ENCODE measurements at places on chromosomes 13 and 19.

- DNase-seq = no peak
Observed at GRCh38 chr13:103130681-103131210, 64.5 kb upstream of the SLC10A2 start.

DNA sequence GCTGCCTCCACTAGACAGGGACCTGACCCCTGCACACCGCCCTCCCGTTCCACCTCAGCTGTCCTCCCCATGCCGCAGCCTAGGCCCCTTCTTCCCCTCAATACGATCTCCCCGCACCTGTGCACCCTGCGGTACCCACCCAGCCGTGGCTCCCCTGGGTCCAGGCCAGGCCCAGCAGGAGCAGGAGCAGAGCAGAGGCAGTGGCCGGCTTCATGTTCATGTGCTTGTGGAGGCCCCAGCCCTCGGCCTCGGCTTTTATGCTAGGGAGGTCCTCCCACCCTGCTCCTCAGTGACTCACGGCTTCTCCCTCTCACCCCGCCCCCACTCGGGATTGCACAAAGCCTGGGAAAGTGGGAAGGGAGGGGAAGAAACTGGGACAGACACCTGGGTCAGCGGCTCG lies 11.4 kb upstream of the KRTDAP start:
- no peak for DNase-seq

DNA sequence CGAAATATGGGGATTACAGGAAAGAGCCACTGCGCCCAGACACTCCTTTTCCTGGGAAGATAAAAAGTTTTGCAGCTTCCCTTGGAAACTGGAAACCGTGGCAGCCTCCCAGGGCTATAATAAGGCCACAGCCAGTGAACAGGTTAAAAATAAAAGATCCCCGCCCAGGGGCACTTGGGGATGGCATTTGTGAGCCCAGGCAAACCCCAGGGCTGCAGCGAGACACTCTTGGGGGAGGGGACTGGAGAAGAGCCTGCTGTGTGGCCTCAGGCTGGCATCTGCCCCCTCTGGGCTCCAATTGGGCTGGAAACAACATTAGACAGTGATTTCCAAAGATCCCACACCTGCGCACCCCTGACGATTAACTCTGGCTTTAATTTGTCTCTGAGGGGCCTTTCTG lies 11.2 kb downstream of the FEM1A start:
- DNase-seq = no peak

DNA sequence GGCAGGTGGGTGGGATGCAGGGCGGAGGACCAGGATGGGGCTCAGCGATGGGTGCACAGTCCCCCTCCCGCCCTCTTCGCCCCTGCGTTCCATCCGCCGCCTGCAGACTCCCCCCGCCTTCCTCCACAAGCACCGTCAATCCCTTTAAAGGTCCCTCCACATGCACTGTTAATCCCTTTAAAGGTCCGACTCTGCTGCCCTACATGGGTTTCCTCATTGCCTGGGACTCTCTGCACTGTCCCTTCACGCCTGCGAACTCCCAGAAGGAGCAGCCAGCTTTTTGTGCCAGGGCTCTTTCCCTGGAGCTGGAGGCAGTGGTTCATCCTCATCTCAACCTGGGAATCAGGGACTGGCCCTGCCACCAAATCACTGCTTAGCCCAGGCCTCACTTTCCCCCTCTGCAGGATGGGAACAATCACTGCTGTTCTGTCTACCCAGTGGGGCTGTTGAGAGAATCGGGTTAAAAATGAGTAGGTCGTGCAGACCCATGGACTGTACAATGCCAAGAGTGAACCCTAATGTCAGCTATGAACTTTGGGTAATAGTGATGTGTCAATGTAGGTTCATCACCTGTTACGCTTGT lies 20.4 kb downstream of the ZNF574 start:
- no peak for DNase-seq

GRCh38 chr19:36141039-36141927 lies 1.4 kb downstream of the CAPNS1 start:
- peak; percentile 86 for DNase-seq

DNA sequence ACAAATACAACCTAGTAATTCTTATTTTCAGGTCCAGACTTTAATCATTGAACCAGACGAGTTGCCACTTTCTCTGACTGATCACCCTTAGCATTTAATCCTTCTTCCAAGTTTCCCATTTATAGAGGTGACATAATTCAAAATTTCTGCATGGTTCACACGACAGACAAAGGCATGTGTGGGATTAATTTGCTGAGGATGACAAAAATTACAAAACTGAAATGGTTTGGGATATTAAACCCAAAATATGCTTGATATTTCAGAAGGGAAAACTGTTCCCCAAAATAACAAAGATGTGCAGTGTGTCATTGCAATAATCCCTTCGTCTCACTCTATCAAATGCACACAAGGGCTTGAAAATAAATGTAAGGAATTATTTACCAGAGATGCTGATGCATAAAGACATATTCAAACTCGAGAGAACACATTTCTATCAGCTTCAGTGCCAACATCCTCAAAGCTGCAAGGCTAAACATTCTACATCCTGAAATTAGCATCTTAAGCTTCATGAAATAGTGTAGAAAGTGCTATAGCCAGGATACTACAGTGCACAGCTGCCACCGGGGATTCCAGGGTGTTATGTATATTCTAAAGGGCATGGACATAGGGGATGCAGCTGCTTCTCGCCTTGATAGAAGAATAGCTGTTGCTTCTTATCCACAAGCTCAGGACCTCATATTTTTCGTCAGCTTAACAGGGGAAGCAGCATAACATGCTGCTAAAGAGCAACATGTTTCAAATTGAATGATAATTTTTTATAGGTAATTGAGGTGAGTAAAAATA lies 198.7 kb upstream of the SLITRK1 start:
- no peak for DNase-seq

DNA sequence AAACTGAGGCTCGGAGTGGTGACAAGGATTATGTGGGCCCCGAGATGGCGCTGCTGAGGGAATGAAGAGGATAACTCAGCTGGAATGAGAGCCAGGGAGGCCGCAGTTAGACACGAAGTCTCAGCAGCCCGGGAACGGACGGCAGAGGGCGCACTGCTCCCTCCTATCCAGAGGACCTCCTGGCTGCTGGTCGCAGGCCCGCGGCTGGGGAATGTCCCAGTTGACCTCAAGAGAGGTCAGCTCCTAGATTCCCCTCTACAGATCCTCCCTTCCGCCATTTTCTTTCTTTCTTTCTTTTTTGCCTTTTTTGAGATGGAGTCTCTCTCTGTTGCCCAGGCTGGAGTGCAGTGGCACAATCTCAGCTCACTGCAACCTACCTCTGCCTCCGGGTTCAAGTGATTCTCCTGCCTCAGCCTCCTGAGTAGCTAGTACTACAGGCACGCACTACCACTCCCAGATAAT lies 24.1 kb upstream of the ASPDH start:
- peak; percentile 50 for DNase-seq

DNA sequence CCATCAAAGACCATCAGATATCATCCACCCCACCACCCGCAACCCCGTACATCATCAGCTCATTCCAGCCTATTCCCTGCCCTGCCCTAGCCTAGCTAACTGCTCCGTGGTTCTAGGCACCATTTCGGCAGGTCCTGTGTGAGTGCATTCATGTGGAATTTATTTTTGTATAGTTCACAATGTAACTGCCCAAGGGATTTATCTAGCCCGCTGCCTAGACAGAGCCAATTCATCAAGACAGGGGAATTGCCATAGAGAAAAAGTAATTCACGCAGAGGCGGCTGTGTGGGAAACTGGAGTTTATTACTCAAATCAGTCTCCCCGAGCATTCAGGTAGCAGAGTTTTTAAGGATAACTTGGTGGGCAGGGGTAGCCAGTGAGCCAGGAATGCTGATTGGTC lies 109.2 kb upstream of the UBL3 start:
- DNase-seq = no peak

GRCh38 chr19:30546332-30546731 lies 174.1 kb downstream of the ZNF536 start:
- no peak for DNase-seq

DNA sequence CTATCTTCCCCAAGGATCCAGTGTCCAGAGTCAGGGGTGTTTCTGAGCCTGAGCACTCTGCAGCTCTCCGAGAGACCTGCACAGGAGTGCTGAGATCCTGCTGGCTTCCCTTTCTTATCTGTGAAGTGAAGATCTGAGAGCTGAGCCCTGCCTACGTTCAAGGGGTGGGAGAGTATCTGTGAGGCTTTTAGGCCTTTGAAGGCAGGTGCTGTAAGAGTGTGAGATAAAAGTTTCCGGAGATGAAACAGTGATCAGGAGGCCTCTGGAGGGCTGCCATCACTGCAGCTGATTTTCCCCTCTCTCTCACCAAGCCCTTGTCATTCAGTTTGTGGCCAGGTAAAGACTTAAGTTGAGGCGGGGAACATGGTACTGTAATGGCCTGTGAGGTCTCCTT lies 83.1 kb downstream of the AKAP11 start:
- peak; percentile 60 for DNase-seq

- no peak for DNase-seq
Observed at GRCh38 chr13:30504081-30504480, 38.3 kb upstream of the HMGB1 start.

DNA sequence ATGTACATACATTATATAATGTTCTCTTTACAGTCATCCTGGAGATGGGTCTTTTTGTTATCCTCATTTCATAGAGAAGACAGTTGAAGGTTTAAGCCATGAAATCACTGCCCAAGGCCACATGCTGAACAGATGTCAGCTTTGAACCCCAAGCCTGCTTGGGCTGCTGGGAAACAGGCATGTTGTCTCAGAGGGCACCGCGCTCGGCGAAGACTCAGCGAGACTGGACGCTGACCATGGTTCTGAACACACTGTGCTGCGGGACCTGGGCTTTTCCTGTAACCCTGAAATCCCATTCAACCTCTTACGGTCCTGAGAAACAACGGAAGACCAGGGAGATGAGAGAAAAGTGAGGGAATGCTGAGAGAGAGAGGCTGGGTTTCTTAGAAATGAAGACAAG lies 27.3 kb downstream of the LRFN3 start:
- no peak for DNase-seq

GRCh38 chr13:111906816-111907215 lies 160.1 kb upstream of the SOX1 start:
- no peak for DNase-seq

GRCh38 chr13:42075517-42075916 lies 27.1 kb downstream of the DGKH start:
- DNase-seq = no peak

DNA sequence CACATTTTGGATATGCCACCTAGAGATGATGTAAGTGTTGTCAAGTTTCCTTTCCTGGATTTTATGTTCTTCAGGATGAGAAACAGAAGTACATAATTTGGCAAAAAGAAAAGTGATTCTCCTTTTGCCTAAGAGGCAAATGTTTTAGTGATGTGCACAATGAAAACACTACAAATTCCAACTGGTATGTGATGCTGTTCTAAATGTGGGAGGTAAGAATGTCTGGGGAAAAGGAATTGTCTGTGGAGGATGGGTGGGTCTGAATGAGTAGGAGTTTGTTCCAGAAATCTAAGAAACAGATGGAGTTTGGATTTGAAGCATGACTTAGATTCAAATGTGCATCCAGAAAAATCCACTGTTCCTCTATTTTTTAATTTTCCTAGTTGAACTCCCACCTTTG lies 473.6 kb upstream of the SPRY2 start:
- DNase-seq = no peak

- no peak for DNase-seq
Observed at GRCh38 chr13:60887711-60888110, 490.7 kb downstream of the TDRD3 start.

DNA sequence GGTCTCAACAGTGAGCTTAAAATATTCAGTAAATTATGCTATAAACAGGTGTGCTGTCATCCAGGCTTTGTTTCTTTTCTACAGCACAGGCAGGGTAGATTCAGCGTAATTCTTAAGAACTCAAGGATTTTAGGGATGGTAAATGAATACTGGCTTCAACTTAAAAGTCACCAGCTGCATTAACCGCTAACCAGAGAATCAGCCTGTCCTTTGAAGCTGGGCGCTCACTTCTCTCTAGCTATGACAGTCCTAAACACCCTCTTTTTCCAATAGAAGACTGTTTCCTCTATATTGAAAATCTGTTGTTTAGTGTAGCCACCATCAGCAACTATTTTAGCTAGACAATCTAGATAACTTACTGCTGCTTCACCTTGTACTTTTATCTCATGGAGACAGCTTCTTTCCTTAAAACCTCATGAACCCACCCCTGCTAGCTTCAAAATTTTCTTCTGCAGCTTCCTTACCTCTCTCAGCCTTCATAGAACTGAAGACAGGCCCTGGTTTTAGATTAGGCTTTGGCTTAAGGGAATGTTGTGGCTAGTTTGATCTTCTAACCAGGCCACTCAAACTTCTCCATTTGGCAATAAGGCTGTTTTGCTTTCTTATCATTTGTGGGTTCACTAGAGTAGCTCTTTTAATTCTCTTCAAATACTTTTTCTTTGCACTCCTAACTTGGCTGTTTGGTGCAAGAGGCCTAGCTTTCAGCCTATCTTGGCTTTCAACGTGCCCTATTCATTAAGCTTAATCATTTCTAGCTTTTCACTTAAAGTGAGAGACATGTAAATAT lies 89.5 kb downstream of the USP12 start:
- DNase-seq = no peak

DNA sequence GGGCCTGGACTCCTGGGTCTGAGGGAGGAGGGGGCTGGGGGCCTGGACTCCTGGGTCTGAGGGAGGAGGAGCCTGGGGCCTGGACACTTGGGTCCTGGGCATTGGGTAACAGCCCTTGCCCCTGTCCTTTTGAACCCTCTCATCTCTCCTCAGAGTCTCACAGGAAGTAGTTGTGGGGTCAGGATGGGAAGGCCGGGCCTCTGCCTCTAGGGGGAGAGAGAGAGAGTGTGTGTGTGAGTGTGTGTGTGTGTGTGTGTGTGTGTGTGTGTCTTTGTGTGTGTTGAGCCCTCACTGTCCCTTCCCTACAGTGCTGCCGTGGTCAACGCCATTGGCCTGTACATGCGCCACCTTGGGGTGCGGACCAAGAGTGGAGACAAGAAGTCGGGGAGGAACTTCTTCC lies 10.9 kb downstream of the ARHGEF1 start:
- no peak for DNase-seq

GRCh38 chr13:41603917-41604316 lies 146.6 kb downstream of the RGCC start:
- DNase-seq = no peak

DNA sequence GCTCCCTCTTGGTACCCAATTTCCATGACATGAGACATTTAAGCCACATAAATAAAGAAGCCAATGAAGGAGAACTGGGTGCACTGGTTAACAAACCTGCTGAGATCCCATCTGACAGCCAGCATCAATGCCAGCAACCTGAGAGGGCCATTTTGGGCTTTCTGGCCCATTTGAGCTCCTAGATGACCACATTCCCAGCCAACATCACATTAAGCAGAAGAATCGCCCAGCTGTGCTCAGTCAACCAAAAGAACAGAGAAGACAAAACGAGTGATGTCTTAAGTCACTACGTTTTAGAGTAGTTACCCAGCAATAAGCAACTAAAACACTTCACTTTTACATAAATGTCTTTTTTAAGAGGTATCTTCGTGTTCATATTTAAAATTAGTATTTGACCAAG lies 21.9 kb downstream of the LCP1 start:
- DNase-seq = no peak

Data from activated CD4-positive, alpha-beta T cell treated with anti-CD3 and anti-CD28 coated beads, Interleukin-2, amount 50 U/mL, for 24 hours (primary cell).